Right cardiac atrium (tissue), 5 donors: ENCODE measurements at places on chromosomes 2 and 18. TPM values are rescaled to one million over a fixed set of nuclear protein-coding genes. Genes with fewer than 3 reads are reported as not detected.

The NT5C1B gene
- not detected for polyA plus RNA-seq

The LYPD6B gene
- polyA plus RNA-seq, result not detected

The TUBA4B gene
- not detected for polyA plus RNA-seq

The TEKT4 gene
- polyA plus RNA-seq, result not detected

The THAP4 gene
- 126 TPM for polyA plus RNA-seq

The HOXD12 gene
- polyA plus RNA-seq, result not detected

The NXPH2 gene
- not detected for polyA plus RNA-seq

The FNDC4 gene
- 10.7 TPM for polyA plus RNA-seq

The GKN2 gene
- polyA plus RNA-seq, result not detected

The ABCG5 gene
- polyA plus RNA-seq, result not detected

The TNFAIP6 gene
- 3.1 TPM for polyA plus RNA-seq

The SLC4A3 gene
- polyA plus RNA-seq, result 288 TPM

The TAF4B gene
- 0.81 TPM for polyA plus RNA-seq

The AP1S3 gene
- 0.18 TPM for polyA plus RNA-seq

The MAP3K19 gene
- not detected for polyA plus RNA-seq

The AFF3 gene
- polyA plus RNA-seq, result 4.0 TPM

The TNFRSF11A gene
- 0.43 TPM for polyA plus RNA-seq

The TMEM247 gene
- not detected for polyA plus RNA-seq

The ASPRV1 gene
- polyA plus RNA-seq, result 0.84 TPM

The OTOF gene
- polyA plus RNA-seq, result 0.25 TPM

The MAP2 gene
- 2.9 TPM for polyA plus RNA-seq

The NMUR1 gene
- 1.0 TPM for polyA plus RNA-seq

The SH3RF3 gene
- polyA plus RNA-seq, result 5.7 TPM

The CYRIA gene
- polyA plus RNA-seq, result 1.2 TPM

The RNU2-63P gene
- polyA plus RNA-seq, result not detected

The C1GALT1C1L gene
- 3.5 TPM for polyA plus RNA-seq

The KCNS3 gene
- polyA plus RNA-seq, result 1.3 TPM

The IL36G gene
- polyA plus RNA-seq, result not detected

The C2orf42 gene
- polyA plus RNA-seq, result 4.1 TPM

The CRACDL gene
- polyA plus RNA-seq, result 2.7 TPM

The EPAS1 gene
- 149 TPM for polyA plus RNA-seq

The CAVIN2 gene
- polyA plus RNA-seq, result 76.0 TPM

The ZNF385B gene
- 32.6 TPM for polyA plus RNA-seq

The CNNM3 gene
- 7.2 TPM for polyA plus RNA-seq

The SNRNP27 gene
- polyA plus RNA-seq, result 61.4 TPM

The NETO1 gene
- 0.57 TPM for polyA plus RNA-seq

The CFLAR gene
- 134 TPM for polyA plus RNA-seq

The SPDYA gene
- polyA plus RNA-seq, result 0.27 TPM

The ESPNL gene
- 0.79 TPM for polyA plus RNA-seq

The PLGLB1 gene
- polyA plus RNA-seq, result 0.81 TPM

The ALK gene
- polyA plus RNA-seq, result 0.05 TPM
